ENCODE measurements at places on chromosomes 5 and 9. TPM values are rescaled to one million over a fixed set of nuclear protein-coding genes. Genes with fewer than 3 reads are reported as not detected.

- ATAC-seq: no peak
Observed at GRCh38 chr5:6737043-6737941, 24.1 kb downstream of the TENT4A start.

GRCh38 chr5:134184155-134185135 lies 7.7 kb upstream of the SKP1 start:
- ATAC-seq: peak; percentile 80

DNA sequence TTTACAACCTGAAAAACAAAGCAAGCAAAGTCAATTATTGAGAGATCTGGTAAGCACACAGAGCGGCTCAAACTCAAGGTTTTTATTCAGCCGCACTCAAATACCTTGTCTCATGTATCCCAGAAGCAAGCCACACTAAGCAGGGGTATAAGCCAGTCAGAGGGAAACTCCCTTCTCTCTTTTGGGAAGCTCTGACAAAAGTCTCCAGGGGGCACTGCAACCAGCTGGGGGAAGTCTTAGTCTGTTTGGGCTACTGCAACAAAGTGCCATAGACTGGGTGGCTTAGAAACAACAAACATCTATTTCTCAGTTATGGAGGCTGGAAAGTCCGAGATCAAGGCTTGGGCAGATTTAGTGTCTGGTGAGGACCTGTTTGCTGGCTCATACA lies 246.0 kb downstream of the ENC1 start:
- ATAC-seq: peak; percentile 6

- no peak for ATAC-seq
Observed at GRCh38 chr5:144183254-144183889, 12.7 kb downstream of the KCTD16 start.

DNA sequence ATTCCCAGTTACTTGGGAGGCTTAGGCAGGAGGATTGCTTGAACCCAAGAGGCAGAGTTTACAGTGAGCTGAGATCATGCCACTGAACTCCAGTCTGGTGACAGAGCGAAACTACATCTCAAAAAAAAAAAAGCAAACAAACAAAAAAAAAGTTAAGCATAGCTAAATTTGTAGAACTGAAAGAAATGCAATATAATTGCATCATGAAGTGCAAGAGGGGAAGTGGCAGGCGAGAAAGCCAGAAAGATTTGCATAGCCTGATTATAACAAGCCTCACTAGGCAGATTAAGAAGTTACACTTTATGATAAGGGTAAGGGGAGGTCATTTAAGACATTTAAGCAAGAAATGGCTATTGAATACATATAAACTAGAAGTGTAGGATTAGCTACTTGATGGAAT lies 187.1 kb downstream of the EDIL3 start:
- no peak for ATAC-seq

- ATAC-seq: no peak
Observed at GRCh38 chr5:133977161-133977787, 8.8 kb upstream of the C5orf15 start.

DNA sequence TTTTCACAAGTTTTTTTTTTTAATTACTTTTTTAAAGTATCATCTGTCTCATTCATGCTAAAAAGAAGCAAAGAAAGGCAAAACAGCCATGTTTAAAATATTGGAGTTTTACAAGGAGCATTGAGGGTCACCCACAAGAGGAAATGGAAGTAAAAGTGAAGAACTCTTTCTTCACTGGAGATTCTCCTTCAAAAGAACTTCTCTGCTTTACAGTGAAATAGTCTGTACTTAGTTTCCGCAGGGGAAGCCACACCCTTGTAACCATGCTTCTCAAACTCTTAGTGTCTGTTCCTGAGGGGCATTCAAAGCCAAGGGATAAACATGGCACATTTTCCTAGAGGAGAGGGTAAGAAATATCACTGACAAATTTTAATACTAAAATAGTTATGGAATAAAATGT lies 8.6 kb downstream of the C9orf72 start:
- ATAC-seq: no peak

GRCh38 chr5:68288707-68289134 lies 73.2 kb downstream of the PIK3R1 start:
- ATAC-seq: no peak

DNA sequence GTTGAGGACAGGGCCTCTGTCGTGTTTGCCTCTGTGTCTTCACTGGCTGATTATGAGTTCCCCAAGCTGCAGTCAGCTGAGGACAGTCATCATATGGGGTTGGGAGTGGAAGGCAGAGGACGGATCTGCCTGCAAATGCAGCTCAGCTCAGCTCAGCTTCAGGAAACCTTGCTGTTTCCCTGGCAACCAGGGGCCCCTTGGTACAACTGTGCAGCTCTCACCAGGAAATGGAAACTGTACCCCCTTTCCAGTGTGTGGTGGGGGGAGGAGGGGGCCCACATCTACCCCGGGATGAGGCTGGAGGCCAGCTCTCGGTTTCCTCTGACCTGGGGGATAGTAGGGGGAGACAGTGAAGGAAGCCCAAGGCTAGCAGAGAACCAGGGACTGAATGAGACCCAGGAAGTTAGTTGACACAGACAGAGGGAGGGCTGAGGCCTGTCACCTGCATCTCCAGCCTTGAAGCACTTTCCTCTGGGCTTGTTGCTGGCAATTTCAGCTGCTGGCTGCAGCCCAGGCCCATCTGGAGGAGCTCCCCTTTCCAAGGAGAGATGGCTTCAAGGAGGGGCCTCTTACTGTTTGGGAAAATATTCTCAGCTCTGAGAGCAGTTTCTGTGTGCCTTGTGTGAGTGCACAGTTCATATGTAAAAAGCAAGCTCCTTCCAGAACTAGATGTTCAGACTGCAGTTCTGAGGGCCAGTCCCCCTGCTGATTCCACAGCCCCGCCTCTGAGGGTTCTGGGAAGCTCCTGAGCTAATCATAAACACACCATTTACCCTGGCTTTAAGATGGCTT lies 6.9 kb downstream of the ANXA6 start:
- peak; percentile 80 for ATAC-seq

DNA sequence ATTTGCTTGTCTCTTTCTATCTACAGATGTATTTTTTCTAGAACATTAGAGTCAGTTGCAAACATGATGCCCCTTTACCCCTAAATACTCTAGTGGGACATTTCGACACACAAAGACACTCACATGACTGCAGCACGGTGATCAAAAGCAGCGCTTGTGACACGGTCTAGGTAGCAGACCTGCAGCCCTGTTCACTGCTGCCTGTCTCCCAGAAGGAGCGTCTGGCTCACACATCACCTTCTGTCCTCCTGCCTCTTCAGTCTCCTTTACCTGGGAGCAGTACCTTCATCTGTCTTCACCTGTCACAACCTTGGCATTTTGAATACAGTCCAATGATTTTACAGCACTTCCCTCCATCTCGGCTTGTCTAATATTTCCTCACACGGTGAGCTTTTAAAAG lies 51.9 kb upstream of the SH3PXD2B start:
- ATAC-seq: no peak

Gene DOCK2
- 20.6 TPM for total RNA-seq

Gene BTNL9
- total RNA-seq: 12.7 TPM

Gene CA9
- total RNA-seq: not detected

Gene KCNN2
- total RNA-seq: 3.4 TPM
